Uterus (tissue), 4 donors: ENCODE measurements at places on chromosomes 1 and 21.

DNA sequence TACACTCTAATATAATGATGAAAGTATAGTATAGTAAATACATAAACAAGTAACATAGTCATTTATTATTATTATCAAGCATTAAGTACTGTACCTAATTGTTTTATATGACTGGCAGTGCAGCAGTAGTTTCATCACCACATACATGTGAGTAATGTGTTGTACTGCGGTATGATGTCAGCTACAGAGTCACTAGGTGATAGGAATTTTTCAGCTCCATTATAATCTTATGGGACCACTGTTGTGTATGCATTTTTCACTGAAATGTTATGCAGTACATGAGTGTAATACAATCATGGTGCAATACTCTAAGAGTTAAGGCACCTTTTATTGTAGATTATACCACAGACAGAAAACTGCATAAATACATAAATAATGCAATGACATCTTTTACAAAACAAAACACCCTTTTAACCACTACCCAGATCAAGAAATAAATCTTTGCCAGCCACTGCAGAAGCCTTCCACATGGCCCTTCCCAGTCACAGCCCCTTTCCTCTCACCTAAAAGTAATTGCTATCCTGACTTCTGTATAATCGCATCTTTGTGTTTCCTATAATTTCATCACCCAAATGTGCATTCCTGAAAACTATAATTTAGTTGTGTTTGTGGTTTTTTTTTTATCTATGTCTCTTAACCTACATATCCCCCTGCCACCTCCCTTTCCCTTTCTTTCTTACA lies 16.3 kb downstream of the ABCD3 start:
- no peaks in the 10 kb centered on the region for H3K27me3 ChIP-seq
- no peaks in the 10 kb centered on the region for H3K36me3 ChIP-seq
- no peak overlapping the region for H3K4me3 ChIP-seq
- H3K4me1 ChIP-seq = no peaks in the 10 kb centered on the region

DNA sequence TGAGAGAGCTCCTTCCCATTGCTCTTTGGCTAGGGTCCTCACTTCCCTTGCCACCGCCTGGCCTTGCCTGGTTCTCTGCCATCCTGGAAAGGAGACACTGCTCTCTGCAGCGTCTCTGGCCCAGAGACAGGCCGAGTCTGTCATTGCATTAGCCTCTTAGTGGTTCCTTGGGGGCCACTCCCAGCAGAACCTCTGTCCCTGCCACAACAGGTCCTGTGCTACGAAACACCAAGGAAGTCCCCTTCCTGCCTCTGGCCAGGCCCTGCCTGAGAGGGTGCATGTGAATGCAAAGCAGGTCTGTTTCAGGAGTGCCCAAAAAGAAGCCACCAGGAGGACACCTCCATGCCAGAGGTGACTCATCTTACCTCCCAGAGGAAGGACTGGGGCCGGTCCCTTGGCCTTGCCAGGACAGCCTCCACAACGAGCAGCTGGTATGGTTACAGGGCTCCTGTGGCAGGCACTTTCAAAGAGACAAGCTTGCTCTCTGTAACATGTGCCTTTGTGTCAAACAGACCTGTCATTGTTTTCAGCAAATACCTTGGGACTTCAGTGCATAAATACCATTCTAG lies 59.6 kb downstream of the VPS26C start:
- H3K36me3 ChIP-seq = no peaks in the 10 kb centered on the region
- H3K4me3 ChIP-seq = no peak overlapping the region
- peaks cover 10% of the 10 kb centered on the region for H3K4me1 ChIP-seq
- no peak for DNase-seq
- no peaks in the 10 kb centered on the region for H3K27me3 ChIP-seq

- H3K4me3 ChIP-seq = no peak overlapping the region
- no peaks in the 10 kb centered on the region for H3K4me1 ChIP-seq
- no peaks in the 10 kb centered on the region for H3K36me3 ChIP-seq
- H3K27ac ChIP-seq = no peak overlapping the region
- H3K27me3 ChIP-seq = no peaks in the 10 kb centered on the region
Measured at GRCh38 chr21:35217504-35218060, 168.5 kb upstream of the RUNX1 start.

GRCh38 chr1:50332941-50333594 lies 90.2 kb downstream of the DMRTA2 start:
- no peak overlapping the region for H3K27ac ChIP-seq
- H3K4me1 ChIP-seq = peaks cover 8% of the 10 kb centered on the region
- H3K27me3 ChIP-seq = peaks cover 13% of the 10 kb centered on the region

GRCh38 chr1:201346337-201346939 lies 31.0 kb downstream of the TNNT2 start:
- DNase-seq = no peak
- no peak overlapping the region for H3K4me3 ChIP-seq
- H3K27ac ChIP-seq = no peak overlapping the region
- no peaks in the 10 kb centered on the region for H3K36me3 ChIP-seq

GRCh38 chr21:33655588-33656221 lies 13.4 kb downstream of the ITSN1 start:
- H3K27me3 ChIP-seq = no peaks in the 10 kb centered on the region
- H3K4me1 ChIP-seq = no peaks in the 10 kb centered on the region
- no peak overlapping the region for H3K4me3 ChIP-seq
- no peaks in the 10 kb centered on the region for H3K36me3 ChIP-seq
- DNase-seq = no peak

GRCh38 chr1:198764748-198765147 lies 125.9 kb downstream of the PTPRC start:
- H3K36me3 ChIP-seq = no peaks in the 10 kb centered on the region
- H3K4me1 ChIP-seq = no peaks in the 10 kb centered on the region
- H3K27me3 ChIP-seq = no peaks in the 10 kb centered on the region
- DNase-seq = no peak

DNA sequence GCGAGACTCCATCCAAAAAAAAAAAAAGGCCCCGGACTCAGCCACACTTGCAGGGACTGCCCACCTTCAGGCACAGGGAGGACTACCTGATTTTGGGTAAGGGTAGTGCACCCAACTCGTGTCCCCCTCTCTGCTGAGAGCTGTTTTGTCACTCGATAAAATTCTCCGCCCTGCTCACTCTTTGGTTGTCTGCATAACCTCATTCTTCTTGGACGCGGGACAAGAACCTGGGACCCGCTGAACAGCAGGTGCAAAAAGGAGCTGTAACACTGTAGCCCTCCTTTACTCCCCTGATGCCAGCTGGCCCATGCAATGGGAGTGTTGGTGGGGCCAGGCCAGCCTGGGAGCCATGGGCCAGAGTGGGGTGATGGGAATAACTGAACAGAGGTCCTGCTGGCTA lies 10.6 kb downstream of the S100B start:
- no peak overlapping the region for H3K4me3 ChIP-seq
- no peaks in the 10 kb centered on the region for H3K36me3 ChIP-seq
- H3K4me1 ChIP-seq = no peaks in the 10 kb centered on the region
- H3K27me3 ChIP-seq = no peaks in the 10 kb centered on the region

DNA sequence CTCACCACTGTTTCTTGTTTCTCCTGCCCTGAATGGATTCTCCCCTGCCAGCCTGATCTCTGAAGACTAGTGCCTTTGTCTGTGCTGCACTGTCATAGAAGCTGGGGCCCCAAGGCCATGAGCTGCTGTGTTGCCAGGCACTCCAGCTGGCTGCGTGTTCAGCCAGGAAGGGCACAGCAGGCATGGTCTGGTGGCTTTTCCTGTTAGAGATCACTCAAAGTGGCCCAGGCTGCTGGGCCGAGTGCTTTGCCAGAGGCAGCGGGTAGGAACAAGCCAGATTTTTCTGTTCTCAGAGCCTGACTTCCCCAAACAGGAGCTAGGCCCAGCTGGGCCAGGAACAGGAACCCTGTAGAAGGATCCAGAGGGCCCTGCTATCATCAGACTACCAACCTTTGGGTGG lies 5.2 kb downstream of the ADPRS start:
- peaks cover 8% of the 10 kb centered on the region for H3K4me1 ChIP-seq
- no peaks in the 10 kb centered on the region for H3K36me3 ChIP-seq
- H3K27me3 ChIP-seq = no peaks in the 10 kb centered on the region
- no peak overlapping the region for H3K27ac ChIP-seq
- H3K4me3 ChIP-seq = no peak overlapping the region

DNA sequence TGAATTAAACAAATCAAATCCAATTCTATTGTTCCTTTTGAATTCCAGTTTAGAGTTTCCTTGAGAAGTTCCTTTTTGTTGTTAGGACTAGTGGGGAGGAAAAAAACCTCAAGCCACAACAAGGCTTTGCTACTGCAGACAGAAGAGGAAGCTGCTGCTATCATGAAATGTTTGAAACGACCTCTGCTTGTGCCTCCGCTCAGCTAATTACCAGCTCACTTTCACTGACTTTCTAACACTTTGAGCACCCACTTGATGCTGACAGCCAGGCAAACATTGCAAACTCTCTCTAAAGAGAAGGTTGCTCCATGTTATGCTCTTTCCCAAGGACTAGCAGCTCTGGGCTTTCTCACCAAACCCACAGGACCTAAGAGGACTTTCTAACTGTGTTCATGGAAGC lies 203.9 kb upstream of the PROX1 start:
- no peaks in the 10 kb centered on the region for H3K36me3 ChIP-seq
- no peaks in the 10 kb centered on the region for H3K4me1 ChIP-seq
- no peaks in the 10 kb centered on the region for H3K27me3 ChIP-seq
- no peak for DNase-seq
- no peak overlapping the region for H3K4me3 ChIP-seq

- no peaks in the 10 kb centered on the region for H3K27me3 ChIP-seq
- DNase-seq = no peak
- H3K4me1 ChIP-seq = peaks cover 12% of the 10 kb centered on the region
- H3K4me3 ChIP-seq = no peak overlapping the region
Measured at GRCh38 chr1:2645143-2645542, 12.3 kb upstream of the MMEL1 start.

- peaks cover 7% of the 10 kb centered on the region for H3K4me1 ChIP-seq
- H3K4me3 ChIP-seq = no peak overlapping the region
- no peaks in the 10 kb centered on the region for H3K36me3 ChIP-seq
Measured at GRCh38 chr1:31183927-31184554, 55.6 kb downstream of the NKAIN1 start.

- no peak for DNase-seq
- H3K4me1 ChIP-seq = no peaks in the 10 kb centered on the region
- H3K27ac ChIP-seq = no peak overlapping the region
- no peaks in the 10 kb centered on the region for H3K27me3 ChIP-seq
- H3K4me3 ChIP-seq = no peak overlapping the region
Measured at GRCh38 chr21:15686506-15686905, 43.3 kb upstream of the USP25 start.

GRCh38 chr1:245096311-245097066 lies 58.3 kb upstream of the KIF26B start:
- no peak overlapping the region for H3K4me3 ChIP-seq
- H3K36me3 ChIP-seq = no peaks in the 10 kb centered on the region
- no peaks in the 10 kb centered on the region for H3K27me3 ChIP-seq
- no peaks in the 10 kb centered on the region for H3K4me1 ChIP-seq

DNA sequence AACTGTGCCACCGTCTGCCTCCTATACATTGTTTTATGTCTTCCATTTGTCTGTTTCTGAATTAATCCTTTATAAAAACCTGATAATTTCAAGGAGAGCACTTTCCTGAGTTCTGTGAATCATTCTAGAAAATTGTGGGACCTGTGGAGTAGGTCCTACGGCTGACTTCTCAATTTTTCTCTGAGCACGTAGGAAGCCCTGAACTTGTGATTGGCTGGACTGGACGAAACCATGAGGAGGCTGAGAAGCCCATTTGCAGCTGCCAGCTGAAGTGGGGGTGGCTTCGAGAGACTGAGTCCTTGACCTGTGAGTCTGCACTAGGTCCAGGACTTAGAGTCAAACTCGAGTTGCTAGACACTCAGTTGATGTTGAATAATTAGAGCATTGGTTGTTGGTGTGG lies 277.1 kb upstream of the NCAM2 start:
- no peaks in the 10 kb centered on the region for H3K27me3 ChIP-seq
- no peak overlapping the region for H3K27ac ChIP-seq
- no peak for DNase-seq
- H3K4me3 ChIP-seq = no peak overlapping the region
- no peaks in the 10 kb centered on the region for H3K36me3 ChIP-seq

DNA sequence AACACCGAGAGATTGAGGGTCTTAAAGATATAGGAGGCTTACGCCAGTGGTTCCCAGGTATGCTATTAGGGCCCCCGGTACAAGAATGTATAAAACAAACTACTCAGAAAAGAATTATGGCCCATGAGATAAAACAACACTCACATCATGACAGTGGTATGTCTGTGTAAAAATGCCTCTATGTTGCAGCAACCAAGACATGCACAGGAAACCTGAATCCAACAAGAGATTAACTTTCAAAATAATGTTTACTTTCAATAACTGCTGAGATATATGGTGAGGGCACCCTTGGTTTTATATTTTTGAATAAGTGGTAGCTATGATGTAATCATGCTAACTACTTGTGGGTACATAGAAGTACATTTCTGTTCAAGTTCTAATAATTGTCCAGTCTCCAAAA lies 74.9 kb downstream of the PUM1 start:
- no peak overlapping the region for H3K27ac ChIP-seq
- H3K36me3 ChIP-seq = no peaks in the 10 kb centered on the region
- no peaks in the 10 kb centered on the region for H3K4me1 ChIP-seq
- H3K27me3 ChIP-seq = no peaks in the 10 kb centered on the region
- no peak overlapping the region for H3K4me3 ChIP-seq
- no peak for DNase-seq

GRCh38 chr1:50105433-50105832 lies 3.3 kb upstream of the ELAVL4 start:
- H3K27me3 ChIP-seq = no peaks in the 10 kb centered on the region
- H3K27ac ChIP-seq = no peak overlapping the region
- no peaks in the 10 kb centered on the region for H3K4me1 ChIP-seq

DNA sequence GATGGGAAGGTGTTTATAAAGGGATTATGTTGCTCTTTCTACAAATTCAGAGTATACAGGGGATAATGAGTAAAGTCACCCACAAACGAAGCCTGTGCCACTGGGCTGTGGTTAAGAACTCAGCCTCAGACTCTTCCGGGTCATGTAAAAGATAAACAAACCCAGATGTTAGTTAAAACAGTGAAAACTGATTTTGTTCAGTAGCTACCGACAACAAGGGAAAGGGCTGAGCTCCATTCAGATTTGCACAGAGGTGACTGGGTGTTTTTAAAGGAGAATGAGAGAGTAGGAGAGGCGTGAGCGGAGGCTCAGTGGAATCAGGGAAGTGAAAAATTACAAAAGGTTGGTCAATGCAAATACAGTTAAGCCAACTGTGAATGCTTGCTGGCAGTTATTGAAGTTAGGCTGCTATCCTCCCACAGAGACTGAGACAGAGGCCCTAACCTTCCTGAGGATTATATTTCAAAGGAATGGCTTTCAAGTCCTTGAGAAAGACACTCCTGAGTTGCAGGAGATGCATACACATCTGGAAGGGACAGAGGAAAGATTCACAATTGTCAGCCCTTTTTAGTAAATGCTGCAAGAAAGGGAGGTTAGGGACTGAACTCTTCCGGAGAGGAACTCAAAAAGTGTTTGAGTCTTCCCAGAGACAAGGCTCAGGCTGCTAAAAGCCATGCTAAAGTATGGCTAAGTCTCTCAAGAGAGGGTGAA lies 29.9 kb upstream of the SAMD13 start:
- no peaks in the 10 kb centered on the region for H3K4me1 ChIP-seq
- no peaks in the 10 kb centered on the region for H3K36me3 ChIP-seq
- no peak overlapping the region for H3K4me3 ChIP-seq
- no peaks in the 10 kb centered on the region for H3K27me3 ChIP-seq
